Bronchial epithelial cell (primary cell): ENCODE measurements at places on chromosomes 7 and 10.

DNA sequence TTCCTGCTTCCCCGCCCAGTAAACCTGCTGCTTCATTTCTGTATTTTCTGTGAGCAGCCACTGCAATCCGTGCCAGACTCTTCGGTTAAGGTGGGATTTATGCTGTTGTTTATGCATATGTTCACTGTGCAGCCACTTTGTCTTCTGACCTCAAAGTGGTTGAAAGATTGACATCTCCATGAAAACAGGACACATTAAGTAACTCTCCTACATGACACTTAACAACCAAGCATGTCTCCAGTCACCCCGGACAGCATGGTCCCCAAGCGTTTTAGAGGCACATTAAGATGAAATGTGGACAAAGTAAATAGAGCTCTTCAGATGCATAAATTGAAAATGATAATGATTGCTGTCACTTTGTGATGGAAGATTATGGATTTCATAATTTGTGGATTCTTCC lies 421.3 kb downstream of the GFRA1 start:
- DNase-seq = no peak

- DNase-seq = no peak
These were observed 170.8 kb upstream of the CDCA7L start for GRCh38 chr7:22116451-22117030.

DNA sequence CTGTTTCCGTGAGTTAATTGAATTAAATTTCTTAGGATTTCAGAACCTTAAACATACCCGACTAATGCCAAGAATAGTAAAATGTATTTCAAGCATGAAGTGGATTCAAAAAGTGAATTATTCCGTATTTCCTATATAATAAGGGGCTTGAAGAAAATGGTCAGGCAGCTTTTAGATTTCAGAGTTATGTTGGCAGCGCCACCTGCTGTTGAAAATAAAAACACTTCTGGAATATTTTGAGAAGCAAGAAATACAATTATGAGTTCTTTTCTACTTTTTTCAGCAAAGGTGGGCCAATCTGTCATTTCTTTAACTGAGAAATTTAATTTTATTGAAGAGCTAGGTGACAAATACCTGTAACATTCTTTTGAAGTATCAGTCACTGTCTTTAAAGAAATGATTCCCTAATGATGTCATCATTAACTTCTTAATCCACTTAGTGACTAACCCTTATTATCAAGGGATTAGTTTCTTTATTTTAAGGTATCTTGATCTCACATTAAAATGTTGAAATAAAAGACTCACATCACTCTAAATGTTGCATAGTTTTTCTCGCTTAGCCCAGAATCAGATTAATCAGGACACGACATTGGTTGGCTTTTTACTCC lies 36.6 kb upstream of the AGR3 start:
- peak; percentile 69 for DNase-seq

- peak; percentile 89 for DNase-seq
These were observed 117.8 kb upstream of the ZMIZ1 start for GRCh38 chr10:78950656-78951587.

GRCh38 chr7:20358762-20359282 lies 28.1 kb downstream of the ITGB8 start:
- DNase-seq = no peak

DNA sequence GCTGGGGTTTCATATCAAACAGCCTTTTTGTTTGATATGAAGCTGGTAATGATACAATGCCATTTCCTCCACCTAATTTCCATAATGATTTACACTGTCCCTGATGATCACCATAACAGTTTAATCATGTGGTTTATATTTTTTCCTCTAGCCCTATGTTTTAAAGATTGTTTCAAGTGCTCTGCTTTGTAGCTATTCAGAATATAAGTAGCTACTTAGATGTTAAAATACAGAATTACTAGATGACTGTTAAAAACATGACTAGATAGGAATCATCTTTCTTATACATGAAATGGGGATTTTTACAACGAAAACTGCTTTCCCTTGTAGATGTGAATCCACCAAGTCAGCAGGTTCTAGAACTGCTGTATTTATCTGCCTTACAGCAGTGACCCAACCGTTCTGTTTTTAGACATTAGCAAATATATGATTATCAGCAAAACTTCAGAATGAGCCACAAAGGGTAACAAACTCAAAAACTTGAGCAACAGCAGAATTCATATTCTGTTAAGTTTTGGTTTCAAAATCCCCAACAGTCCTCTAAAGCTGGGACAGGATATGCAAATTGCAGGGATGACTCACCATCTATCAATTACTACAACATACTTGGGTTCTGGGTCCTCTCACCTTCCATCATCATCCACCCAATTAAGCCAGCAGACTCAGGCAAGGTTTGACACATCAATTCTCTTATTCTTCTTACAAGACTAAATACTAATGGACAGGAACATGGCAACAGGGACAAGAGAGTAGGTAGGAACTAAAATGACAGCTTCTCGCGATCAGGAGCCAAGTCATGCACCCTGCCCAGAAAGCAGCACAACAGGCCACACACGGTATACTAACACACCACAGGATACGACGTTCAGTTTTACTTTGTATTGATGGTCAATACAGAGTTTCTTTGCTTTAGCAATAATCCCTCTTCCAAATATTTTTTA lies 83.9 kb downstream of the PIP4K2A start:
- DNase-seq = peak; percentile 68

DNA sequence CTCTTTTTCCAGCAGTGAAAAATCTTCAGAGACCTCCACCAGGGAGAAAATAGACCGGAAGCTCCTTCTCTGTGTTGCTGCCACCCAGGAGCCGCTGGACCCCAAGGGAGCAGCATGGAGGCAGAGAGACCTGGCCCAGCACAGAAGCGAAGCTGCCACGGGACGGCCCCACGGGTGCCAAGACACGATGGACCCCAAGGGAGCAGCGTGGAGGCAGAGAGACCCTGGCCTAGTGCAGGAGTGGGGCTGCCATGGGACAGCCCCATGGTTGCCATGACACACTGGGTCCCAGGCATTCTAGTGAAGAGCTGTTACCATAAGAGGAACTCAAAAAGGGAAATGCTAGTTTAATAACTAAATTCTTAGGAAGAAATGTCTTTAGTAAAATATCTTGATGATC lies 186.3 kb downstream of the PTPRN2 start:
- DNase-seq = no peak

GRCh38 chr10:7608001-7608400 lies 58.8 kb downstream of the ITIH5 start:
- no peak for DNase-seq

GRCh38 chr10:92615515-92615914 lies 22.6 kb downstream of the KIF11 start:
- no peak for DNase-seq

GRCh38 chr7:7923818-7924217 lies 44.8 kb upstream of the GLCCI1 start:
- DNase-seq = no peak

GRCh38 chr10:132540456-132540855 lies 2.9 kb downstream of the INPP5A start:
- DNase-seq = peak; percentile 22

DNA sequence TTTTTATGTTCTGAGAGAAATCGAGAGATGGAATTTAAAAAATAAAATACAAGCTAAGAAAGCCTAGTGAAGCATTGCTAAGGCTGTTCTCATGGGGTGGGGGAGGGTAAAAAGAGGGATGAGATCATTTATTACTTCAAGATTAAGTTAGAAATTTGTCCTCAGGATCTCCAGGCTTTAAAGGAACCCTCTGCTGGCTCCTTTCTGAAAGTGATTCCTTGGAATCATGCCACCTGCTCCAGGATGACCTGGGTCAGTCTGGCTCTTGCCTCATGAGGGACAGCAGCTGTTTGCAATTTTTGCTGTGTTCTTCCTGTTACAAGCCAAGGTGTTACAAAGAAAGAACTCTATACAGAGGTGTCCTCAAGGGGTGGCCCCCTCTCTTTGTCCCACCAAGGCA lies 69.8 kb downstream of the CDK1 start:
- no peak for DNase-seq

- DNase-seq = no peak
These were observed 267.5 kb downstream of the CELF2 start for GRCh38 chr10:11285171-11285570.

- no peak for DNase-seq
These were observed 12.4 kb downstream of the SRGN start for GRCh38 chr10:69100136-69100872.

DNA sequence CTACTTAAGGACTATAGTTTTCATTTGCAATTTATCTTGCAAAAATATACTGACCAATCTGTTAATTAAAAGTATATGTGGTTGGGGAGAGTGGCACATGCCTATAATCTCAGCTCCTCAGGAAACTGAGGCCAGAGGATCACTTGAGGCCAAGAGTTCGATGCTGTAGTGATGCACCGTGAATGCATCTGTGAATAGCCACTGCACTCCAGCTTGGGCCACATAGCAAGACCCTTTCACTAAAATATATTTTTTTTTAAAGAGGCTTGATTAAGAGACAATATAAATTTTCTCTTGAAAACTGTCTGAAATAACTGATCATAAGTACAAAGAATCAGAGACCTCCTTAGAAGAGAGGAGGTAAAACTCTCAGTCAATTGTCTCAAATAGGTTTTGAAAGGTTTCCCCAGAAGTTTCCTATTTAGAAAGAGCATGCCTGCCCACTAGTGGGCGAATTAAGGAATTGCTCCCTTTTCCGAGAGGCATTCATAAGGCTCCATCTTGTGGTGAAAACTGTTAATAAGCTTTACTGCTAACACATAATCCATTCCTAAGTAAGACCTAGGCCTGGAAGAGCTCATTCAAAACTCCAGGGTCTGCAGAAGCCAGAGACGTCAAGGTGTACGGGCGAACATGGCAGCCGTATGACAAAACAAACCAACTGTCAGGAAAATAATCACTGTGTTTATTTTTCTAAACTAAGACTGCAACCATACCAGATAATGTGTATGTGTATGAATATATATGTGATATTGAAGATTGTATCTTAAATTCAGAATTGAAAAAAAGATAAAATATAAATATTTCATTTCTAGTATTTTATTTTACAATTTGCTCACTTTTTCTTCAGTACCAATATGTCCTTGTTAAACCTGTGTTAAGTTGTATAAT lies 6.8 kb upstream of the TAS2R40 start:
- peak; percentile 81 for DNase-seq

DNA sequence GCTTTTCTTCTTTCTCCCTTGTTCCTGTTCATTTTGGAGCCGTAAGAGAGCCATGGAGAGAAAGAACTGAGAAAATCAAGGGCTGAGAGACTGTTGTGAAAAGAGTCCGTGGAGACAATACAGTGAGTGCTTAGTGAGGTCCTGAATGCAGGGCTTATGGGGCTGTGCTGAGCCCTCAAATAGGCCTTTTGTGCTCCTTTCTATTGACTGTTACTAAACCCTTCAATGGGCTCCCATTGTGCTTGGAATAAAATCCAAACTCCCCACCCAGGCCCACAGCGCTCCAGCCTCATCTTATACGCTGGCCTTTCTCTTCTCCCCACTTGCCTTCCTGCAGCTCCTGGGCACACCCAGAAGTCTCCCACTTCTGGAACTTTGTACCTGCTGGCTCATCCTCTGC lies 243.1 kb upstream of the HABP2 start:
- no peak for DNase-seq

- DNase-seq = no peak
These were observed 966.7 kb upstream of the ZNF722 start for GRCh38 chr7:63031838-63032436.

DNA sequence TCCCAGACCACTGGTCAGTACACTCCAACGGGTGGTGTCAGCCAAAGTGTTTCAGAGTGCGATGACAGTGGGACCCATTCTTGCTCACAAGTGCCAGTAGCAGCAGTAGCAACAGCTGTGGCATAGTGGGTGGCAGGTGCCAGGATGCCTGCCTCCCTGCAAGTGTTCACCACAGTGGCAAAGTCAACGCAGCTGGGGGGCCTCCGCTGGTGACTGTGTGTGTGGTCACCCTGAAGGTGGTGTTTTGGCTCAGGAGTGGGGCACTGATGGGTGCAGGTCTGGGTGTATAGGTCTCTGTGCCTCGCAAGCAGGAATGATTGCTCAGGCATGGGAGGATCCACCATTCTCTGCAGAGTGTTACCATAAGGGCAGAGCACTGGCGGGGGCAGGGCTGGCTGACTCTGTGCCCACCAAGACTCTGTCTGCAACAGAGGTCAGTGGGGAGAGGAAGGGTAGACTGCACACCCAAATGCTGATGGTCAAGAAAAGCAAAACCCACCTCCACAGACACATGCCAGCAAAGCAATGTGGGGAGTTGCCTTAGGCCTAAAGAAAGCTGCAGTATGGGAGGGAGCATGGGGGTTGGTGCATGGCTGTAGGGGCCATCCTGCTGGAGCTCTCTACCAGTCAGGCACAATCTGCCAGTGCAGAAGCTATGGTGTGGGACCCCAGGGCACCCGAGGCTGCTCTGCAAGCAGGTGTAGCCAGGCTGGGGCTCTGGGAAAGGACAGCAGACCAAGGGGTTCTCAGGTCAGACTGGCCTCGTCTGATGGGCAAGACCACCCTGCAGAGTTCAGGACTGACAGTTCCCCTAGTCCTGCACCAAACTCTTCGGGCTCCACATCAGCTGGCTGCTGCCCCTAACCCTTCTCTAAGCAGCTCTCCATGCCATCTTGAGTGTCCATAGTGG lies 368.1 kb downstream of the CTNNA3 start:
- no peak for DNase-seq

DNA sequence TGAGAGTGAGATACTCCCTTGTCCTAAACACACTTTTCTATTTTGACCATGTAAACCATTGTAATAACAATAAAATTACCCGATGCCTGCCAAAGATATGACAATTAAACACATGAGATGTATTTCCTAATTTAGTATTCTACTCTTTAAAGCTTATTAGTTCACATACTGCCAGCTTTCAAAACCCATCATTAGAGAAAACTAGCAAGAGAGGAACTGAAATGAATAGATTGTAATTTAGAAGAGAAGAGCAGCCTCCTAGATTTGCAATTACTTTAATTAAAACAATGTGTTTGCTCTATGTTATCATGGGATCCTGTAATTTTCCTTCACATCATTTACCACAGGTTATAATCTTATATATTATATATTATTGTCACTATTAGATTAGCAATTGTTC lies 428.2 kb downstream of the THSD7A start:
- DNase-seq = no peak

DNA sequence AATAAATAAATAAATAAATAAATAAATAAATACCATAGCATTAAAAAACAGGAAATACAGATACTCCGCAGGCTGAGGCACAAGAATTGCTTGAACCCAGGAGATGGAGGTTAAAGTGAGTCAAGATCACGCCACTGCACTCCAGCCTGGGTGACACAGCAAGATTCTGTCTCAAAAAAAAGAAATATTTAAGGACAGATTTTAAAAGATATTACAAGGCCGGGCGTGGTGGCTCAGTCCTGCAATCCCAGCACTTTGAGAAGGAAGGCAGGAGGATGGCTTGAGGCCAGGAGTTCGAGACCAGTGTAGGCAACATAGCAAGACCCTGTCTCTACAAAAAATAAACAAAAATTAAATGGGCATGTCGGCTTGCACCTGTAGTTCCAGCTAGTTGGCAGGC lies 17.5 kb upstream of the SNX8 start:
- no peak for DNase-seq

GRCh38 chr7:74202841-74203556 lies 6.8 kb upstream of the LAT2 start:
- peak; percentile 45 for DNase-seq

DNA sequence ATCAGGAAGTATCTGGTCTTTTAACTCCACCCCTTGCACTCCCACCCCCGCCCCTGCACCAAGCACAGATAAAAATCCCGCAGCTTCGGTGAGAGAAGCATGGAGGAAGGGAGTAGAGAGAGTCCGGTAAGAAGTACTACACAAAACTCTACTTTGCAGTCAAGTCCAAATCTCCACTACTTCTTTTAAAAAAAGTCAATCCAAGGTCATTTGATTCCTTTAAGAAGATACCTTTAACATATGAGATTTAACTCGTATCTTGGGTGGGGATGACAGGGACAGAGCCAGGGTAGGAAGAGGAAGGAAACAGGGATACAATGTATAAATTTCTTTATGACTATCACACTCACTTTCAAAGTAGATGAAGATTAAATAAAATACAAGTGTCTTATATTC lies 132.1 kb downstream of the NRBF2 start:
- peak; percentile 57 for DNase-seq
